ENCODE measurements at places on chromosomes 5 and 9. TPM values are rescaled to one million over a fixed set of nuclear protein-coding genes. Genes with fewer than 3 reads are reported as not detected.

DNA sequence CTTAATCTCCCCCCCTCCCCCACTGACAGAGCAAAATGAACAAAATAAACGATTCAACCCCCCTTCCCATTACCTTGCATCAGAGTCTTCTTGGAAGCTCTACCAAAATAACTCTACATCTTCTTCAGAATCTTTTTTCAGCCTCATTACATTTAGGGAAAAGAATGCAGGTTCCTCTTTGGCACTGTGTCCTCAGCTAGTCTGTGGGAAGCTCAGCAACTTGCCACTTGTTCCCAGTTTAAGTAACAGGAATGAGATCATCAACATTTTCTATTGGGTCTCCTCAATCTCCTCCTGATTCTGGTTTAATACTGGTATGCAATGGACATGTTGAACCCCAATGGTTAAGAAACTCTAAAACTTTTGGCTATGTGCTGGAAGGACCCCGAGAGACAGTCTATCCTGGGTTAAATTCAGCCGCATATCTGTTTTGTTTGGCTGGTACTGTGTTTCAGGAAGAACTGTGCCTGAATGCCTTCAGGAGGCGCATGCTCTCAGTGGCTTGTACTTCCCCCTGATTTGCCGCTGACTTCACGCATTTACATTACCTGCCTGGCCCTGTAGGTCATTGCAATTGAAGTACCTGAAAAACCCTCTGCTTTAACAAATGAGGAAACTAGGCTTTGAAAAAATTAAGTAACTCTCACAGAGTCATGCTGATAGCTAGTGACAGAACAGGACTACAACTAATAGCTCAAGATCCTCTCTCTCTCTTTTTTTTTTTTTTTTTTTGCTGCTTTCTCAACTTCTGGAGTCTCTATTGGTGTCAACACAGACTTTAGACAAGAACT, 78.1 kb upstream of the HMHB1 start:
- no peak overlapping the region for H3K4me3 ChIP-seq
- no peaks in the 10 kb centered on the region for H3K36me3 ChIP-seq
- peaks cover 11% of the 10 kb centered on the region for H3K27me3 ChIP-seq
- H3K27ac ChIP-seq, result no peak overlapping the region

- H3K27ac ChIP-seq, result peak overlapping the region; percentile 89
- no peak for DNase-seq
- no peaks in the 10 kb centered on the region for H3K27me3 ChIP-seq
- no peak overlapping the region for H3K4me3 ChIP-seq
- peaks cover 62% of the 10 kb centered on the region for H3K4me1 ChIP-seq
Observed at GRCh38 chr5:169801781-169802180, 164.7 kb downstream of the DOCK2 start.

Gene SEMA6A
- total RNA-seq, result not detected

Gene PFN3
- not detected for total RNA-seq

Gene IFNA13
- not detected for total RNA-seq

Gene STOM
- total RNA-seq, result 21.0 TPM

Gene SLC6A3
- not detected for total RNA-seq

- H3K36me3 ChIP-seq, result peaks cover 52% of the 10 kb centered on the region
- peak overlapping the region; percentile 100 for H3K4me3 ChIP-seq
- peaks cover 51% of the 10 kb centered on the region for H3K4me1 ChIP-seq
Observed at GRCh38 chr5:139392324-139392677, 2.6 kb upstream of the MZB1 start.

DNA sequence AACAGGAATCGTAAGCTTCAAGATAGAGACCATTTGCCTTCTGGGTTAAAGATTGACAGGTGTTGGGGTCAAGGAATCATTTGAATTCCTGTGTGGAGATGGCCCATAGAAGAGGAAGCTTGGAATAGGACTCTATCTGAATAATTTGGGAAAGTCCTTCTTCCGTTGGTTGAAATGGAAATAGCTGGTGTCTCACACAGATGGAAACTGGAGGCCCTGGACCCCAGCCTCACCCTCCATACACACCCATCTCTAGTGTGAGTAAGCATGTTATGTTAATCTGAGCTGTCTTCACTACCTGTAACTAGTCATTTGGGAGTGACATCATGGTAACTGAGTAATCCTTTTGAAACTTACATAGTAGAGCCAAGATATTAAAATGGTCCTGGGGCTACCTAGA, 184.4 kb downstream of the CD180 start:
- no peaks in the 10 kb centered on the region for H3K27me3 ChIP-seq
- no peak for DNase-seq
- peaks cover 55% of the 10 kb centered on the region for H3K4me1 ChIP-seq
- H3K4me3 ChIP-seq, result no peak overlapping the region

DNA sequence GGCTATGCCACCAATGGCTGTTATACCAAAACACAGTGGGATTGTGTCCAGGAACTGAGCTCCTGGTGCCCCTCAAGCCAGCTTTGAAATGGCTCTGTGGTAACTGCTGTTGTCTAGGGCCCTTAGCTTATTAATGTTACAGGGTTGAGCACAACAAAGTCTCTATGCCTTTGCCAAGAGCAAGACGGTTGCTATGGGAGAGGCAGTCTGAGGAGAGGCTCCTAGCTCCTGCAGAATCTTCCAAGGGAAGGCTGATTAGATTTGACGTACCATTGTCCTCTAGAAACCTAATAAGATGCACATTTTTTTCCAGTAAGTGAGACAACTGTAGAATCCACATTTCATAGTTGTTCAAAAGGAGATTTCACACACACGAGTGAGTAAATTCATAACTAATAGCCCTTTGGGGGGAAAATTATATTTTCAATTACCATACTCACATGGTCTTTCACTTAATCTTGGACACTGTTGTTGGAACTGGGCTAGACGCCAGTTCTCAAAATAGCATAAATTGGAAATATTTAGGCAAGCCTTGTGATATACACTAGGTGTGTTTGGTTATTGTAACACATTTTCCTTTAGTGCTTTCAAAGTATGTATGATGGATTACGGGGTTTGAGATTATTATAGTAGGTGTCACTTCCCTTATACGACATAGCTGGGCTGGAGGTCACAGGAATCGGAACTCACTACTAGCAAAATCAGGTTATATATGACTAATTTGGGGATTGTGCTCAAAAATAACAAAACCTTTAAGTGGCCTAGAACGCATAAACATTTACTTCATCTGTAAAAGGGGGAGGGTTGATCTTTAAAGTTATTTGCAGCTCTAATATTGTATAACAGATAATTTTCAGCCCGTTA, 186.3 kb upstream of the EGFLAM start:
- no peak for DNase-seq
- no peaks in the 10 kb centered on the region for H3K27me3 ChIP-seq
- no peaks in the 10 kb centered on the region for H3K36me3 ChIP-seq
- H3K4me3 ChIP-seq, result no peak overlapping the region
- no peak overlapping the region for H3K27ac ChIP-seq
- H3K4me1 ChIP-seq, result no peaks in the 10 kb centered on the region

DNA sequence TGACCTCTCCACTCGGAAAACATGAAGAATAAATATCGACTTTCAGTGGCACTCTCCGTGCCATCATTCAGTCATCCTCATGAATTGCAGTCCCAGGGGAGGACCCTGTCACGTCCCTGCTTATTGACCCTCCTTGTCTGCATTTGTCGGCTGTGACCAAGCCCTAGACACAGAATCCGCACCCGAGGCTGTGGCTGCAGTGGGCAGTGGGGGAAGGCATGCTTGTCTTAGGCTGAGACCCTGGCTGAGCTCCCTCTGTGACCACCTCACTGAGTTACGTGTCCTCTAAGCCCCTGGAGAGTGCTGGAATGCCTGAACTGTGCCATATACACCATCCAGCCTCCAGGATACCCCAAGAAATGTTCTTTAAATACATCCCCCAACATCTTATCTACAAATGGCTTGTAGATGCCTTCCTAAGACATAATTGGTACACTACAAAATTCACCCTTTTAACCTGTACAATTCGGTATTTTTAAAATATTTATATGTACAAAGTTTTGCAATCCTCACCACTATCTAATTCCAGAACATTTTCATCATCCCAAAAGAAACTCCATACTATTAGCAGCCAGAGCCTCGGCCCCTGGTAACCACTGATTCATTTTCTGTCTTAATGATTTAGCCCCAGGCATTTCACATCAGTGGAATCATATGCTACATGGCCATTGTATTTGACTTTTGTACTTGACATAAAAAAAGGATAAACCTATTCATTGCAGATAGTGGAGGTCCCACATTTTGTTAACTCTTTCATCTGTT, 80.8 kb upstream of the ICE1 start:
- H3K4me3 ChIP-seq, result no peak overlapping the region
- H3K36me3 ChIP-seq, result no peaks in the 10 kb centered on the region
- H3K27ac ChIP-seq, result no peak overlapping the region
- DNase-seq, result no peak
- no peaks in the 10 kb centered on the region for H3K27me3 ChIP-seq
- no peaks in the 10 kb centered on the region for H3K4me1 ChIP-seq

GRCh38 chr9:123522251-123522650, 166.3 kb downstream of the CRB2 start:
- no peak for DNase-seq
- no peaks in the 10 kb centered on the region for H3K36me3 ChIP-seq
- no peaks in the 10 kb centered on the region for H3K4me1 ChIP-seq

Gene FAM153A
- total RNA-seq, result 16.3 TPM

Gene PAPPA
- total RNA-seq, result not detected

GRCh38 chr5:123273984-123274383, 149.2 kb downstream of the CEP120 start:
- H3K4me3 ChIP-seq, result no peak overlapping the region
- H3K27ac ChIP-seq, result no peak overlapping the region
- H3K4me1 ChIP-seq, result no peaks in the 10 kb centered on the region
- H3K36me3 ChIP-seq, result no peaks in the 10 kb centered on the region
- no peaks in the 10 kb centered on the region for H3K27me3 ChIP-seq
- no peak for DNase-seq

- no peaks in the 10 kb centered on the region for H3K27me3 ChIP-seq
- no peak overlapping the region for H3K4me3 ChIP-seq
- H3K4me1 ChIP-seq, result no peaks in the 10 kb centered on the region
- DNase-seq, result no peak
- no peak overlapping the region for H3K27ac ChIP-seq
Observed at GRCh38 chr5:124370601-124371000, 375.8 kb downstream of the ZNF608 start.

GRCh38 chr9:127283917-127284497, 19.4 kb downstream of the GARNL3 start:
- H3K27me3 ChIP-seq, result peaks cover 38% of the 10 kb centered on the region
- peaks cover 4% of the 10 kb centered on the region for H3K4me1 ChIP-seq
- H3K27ac ChIP-seq, result no peak overlapping the region
- no peak overlapping the region for H3K4me3 ChIP-seq

Gene ITK
- total RNA-seq, result 319 TPM

Gene HARS1
- total RNA-seq, result 110 TPM

DNA sequence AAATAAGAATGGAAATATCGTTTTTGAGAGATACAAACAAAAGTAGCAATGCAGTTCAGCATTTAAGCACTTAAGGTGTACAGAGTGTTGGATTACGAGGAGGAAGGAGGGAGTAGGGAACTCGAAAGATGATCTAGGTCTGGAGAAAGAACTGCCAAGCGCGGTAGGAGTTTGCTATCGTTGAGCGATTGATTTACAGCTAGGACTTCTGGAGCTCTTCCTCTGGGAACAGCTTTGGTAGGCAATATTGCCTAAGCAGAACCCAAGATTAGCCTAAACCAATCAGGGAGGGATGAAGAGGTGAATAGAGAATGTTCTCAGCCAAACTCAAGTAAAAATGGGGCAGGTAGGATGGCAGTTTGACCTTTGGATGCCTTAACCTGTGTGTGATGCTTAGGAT, 965 bp downstream of the CLTA start:
- H3K27ac ChIP-seq, result peak overlapping the region; percentile 67
- H3K4me1 ChIP-seq, result peaks cover 48% of the 10 kb centered on the region
- H3K36me3 ChIP-seq, result peaks cover 38% of the 10 kb centered on the region
- peak overlapping the region; percentile 98 for H3K4me3 ChIP-seq
- peaks cover 8% of the 10 kb centered on the region for H3K27me3 ChIP-seq

Gene SKP2
- 56.6 TPM for total RNA-seq

Gene NMUR2
- total RNA-seq, result not detected

DNA sequence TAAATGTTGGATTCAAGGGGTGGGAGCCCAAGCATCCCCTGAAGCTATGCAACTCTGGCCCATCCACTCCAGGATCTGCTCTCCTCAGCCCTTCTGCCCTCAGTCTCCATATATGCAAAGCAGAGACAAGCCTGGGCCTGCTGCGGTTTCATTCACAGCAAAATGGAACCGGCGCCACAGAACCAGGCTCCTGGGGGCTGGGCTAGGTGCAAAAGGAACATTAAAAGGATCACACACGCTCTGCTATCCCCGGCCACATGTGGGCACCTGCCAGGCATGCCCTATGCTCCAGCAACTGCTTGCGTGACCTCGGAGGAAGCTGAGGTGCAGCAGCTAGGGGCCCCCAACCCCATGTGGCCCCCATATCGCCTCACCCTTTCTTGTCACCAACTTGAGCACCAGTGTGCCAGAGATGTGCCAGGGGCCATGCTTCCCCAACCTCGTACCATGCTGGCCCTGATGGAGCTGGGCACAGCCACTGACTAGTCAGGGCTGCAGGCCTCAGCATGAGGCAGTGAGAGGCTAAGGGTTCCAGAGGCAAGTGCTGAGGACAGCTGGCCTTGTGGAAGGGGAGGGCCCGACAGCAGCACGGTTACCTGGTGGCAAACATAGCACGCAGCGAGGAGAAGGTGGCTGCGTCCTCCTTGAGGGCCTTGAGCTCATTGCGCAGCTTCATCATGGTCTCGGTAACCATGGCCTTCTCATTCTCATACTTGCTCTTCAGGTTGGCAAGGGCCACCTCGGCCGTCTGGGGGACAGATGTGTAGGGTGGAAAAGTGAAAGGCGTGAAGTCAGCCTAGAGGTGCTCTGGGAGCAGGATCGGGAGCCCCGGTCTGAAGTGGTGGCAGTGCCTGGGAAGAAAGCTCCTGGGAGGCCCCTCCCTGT, 47.2 kb downstream of the BICD2 start:
- DNase-seq, result peak; percentile 7
- no peaks in the 10 kb centered on the region for H3K27me3 ChIP-seq
- no peak overlapping the region for H3K4me3 ChIP-seq
- H3K4me1 ChIP-seq, result peaks cover 9% of the 10 kb centered on the region

Gene PNPLA7
- total RNA-seq, result 1.6 TPM

DNA sequence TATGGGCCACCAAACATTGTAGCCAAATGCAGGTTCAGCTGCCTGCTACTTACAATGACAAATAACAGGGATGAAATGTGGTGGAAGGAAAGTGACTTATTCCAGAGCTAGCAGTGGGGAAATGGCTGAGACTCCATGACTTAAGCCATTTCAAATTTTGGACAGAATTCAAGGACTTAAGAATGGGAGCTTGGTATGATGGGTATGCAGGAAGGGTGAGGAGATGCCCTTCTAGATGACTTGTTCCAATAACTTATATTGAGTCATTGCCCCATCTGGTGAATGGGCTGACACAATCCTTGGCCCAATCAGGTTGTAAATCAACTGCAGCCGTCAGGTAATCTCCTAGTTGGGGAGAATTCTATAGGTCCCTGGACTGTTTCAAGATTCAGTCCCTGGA, 230.7 kb upstream of the SGCD start:
- H3K36me3 ChIP-seq, result no peaks in the 10 kb centered on the region
- no peak overlapping the region for H3K4me3 ChIP-seq
- H3K4me1 ChIP-seq, result no peaks in the 10 kb centered on the region
- H3K27ac ChIP-seq, result no peak overlapping the region
- DNase-seq, result no peak

Measured in activated T-helper 2 cell treated with anti-CD3 and anti-CD28 coated beads, Interferon-gamma antibody, Interleukin-2, Interleukin-4, amounts not matched to agents 10 μg/mL and 5 μg/mL and 100 μg/mL, durations not matched to agents 14 hours and 24 hours and 36 hours (primary cell).